ENCODE measurements at places on chromosomes 2 and 18.

DNA sequence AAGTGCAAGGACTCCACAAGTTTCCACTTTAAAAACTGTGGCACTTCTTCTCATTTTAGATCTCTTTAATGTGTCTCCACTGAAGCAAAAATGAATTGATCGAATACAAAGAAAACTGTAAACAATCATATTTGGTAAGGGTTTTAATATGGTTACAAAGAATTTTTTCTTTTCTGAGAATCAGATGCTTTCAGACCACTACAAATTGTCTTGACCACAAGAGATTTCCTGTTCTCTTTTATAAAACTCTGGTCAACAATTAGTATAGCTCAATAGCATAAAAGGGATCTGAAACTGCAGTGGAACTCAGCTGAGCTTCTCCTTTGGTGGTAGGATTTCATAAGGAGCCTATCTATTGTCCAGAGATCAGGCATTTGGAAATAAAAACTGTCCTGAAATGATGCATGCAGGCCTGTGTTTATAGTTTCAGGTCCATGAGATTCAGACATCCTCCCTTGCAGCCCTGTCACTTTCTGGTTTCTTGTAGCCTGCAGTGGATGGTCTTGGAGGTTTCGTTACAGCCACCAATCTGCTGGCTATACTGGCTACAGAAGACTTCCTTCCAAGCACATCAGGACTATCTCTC, 120.0 kb downstream of the DOCK10 start:
- no peak for DNase-seq

- no peak for DNase-seq
These were observed 89.8 kb upstream of the BCL2L11 start for GRCh38 chr2:111030945-111031344.

DNA sequence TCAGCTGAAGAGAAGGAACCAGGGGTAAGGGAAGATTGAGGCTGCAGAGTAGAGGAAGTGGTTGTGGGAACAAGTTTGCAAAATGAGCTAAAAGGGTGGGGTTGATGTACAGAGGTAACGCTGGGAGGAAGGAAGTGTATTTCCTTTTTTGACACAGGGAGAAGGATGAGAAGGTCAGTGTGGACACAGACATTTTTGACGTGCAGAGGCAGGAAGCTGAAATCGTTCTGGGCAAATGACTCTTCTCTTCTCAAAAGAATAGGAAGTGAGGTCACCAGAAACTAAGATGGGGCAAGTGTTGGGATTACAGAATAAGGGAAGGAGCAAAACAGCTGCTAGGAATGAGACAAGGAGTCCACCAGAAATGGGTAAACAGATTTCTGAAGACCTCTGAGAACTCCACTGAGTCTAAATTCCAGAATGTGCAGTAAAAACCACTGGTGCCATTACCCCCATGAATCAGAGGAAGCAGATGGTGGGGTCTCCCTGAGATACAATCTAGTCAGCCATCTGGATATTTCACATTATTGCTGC, 20.0 kb upstream of the RNF149 start:
- no peak for DNase-seq

DNA sequence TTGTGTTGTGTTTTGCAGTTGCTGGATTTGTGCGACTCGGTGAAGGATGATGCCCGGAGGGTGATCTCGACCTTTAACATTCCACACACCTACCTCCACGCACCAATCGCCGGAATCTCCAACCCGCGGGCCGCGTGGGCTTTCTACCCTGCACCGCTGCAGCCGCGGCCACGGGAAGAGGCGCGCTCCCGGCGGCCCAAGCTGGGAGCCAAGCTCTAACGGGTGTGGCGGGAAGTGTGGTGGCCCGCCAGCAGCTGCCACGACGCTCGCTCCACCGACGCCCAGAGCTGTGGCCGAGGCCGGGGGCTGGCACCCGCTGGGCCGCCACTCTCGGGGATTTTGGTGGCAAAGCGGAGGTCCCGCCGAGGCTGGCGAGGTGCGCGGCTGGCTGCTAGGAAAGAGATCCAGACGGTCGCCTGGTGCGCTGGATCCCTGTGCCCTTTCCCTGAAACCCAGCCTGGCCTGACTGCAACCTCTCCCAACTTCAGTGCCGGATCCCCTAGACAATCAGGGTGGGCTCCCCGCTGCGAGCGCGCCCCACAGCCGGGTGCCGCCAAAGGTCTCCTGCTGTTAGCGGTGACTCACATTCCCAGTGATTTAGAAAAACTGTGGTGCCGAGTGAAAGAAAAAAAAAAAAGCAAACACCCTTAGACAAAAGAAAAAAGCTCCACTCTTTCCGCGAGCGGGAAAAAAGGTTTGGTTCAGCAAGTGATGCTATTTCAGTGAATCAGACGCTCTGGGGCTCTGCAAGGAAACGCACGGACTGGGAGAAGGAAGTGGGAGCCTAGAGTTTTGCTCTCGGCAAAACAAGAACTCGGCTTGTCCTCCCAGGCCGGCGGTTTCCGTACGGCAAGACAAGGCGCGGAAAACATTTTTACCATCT, 2.9 kb upstream of the BCL2L11 start:
- DNase-seq, result no peak

GRCh38 chr2:108193251-108193650, 46.5 kb upstream of the SULT1C3 start:
- no peak for DNase-seq

GRCh38 chr2:163610817-163611556, 124.8 kb downstream of the FIGN start:
- no peak for DNase-seq

Data from NCI-H1436 treated with DMSO at 0.1 percent for 48 hours (cell line).